CD4-positive, alpha-beta T cell treated with Interferon alpha-2 for 1 hour (primary cell): ENCODE measurements at places on chromosomes 16 and 17.

DNA sequence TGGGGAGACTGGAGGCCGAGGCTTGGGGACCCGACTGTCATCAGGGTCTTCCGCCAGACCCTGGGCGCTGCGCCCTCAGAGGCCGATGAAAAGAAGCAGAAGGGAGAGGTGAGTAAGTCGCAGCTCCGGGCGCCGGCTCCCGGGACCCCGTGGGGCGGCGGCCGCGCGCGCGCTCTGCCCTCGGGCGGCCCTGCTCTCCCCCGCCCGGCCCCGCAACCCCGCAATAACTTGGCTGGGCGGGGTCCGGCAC lies 392 bp upstream of the ABHD15 start:
- no peak for DNase-seq

DNA sequence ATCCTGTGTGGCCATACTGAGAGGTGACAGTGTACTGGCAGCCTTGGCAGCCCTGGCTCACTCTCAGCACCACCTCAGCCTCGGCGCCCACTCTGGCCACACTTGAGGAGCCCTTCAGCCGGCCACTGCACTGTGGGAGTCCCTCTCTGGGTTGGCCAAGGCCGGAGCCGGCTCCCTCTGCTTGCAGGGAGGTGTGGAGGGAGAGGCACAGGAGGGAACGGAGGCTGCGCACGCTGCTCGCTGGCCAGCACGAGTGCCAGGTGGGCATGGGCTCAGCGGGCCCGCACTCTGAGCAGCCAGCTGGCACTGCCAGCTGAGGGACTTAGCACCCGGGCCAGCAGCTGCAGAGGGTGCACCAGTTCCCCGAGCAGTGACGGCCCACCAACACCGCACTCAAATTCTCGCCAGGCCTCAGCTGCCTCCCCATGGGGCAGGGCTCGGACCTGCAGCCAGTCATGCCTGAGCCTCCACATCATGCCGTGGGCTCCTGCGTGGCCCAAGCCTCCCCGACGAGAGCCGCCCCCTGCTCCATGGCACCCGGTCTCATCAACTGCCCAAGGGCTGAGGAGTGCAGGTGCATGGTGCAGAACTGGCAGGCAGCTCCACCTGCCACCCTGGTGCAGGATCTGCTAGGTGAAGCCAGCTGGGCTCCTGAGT lies 184.4 kb upstream of the TOX3 start:
- DNase-seq, result no peak

DNA sequence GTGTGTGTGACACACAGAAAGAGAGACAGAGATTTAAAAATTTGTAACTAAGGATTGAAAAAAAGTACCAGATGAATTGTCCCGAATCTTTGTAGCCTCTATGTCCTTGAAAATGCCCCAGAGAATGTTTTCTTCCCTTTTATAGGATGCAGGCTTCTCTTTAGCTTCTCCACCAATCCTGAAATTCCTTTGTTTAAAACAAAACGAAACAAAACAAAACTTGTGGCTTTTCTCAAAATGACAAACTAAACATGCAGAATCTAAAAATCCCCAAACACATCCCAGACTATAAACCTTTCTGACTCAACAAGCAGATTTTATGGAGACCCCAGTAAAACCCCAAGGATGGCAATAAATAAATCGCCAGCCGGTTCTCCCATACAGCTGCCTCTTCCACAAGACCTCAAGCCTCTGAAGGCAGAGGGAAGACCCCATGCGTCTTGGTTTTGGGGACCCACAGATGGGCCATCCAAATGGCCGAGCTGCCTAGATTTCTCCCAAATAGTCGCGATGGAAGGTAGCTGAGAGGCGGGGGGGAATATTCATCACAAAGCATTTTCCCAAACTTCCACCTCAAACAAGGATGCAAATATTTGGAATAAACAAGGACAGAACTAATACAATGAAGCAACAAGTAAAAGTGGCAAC lies 269.5 kb upstream of the FOXF1 start:
- DNase-seq, result no peak

DNA sequence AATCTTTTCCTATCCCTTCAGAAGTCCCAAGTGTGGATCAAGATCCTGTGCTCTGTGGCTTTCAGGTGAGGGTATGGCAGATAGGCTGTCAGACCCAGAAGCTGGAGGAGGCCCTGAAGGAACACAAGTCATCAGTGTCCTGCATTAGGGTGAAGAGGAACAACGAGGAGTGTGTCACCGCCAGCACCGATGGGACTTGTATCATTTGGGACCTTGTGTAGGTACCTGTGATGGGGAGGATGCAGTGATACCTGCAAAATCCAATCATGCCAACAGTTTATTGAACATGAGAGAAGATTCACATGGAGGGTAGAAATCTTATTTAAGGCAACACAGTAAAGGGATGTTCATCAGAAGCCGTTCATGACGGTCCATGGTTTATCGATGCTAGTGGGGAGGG lies 10.0 kb upstream of the USP43 start:
- DNase-seq, result no peak

- peak; percentile 34 for DNase-seq
Measured at GRCh38 chr17:40290629-40291280, 3.1 kb downstream of the CDC6 start.

DNA sequence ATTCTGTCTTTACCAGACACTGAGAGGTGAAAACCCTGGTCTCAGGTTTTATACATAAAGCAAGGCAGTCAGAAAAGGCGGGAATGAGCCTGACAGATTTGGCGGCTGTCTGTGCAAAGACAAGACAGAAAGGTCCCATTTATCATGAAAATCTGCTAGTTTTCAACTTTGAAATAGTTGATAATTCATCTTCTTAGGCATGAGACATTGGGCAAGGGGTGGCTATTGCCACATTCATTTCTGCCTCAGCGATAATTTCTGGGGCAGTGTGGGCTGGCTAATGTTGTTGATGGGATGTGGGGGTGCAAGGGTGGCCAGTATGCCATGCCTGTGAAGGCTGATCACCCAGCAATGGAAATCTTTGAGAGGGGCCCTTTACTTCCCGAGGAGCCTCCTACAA lies 173.8 kb upstream of the RPH3AL start:
- no peak for DNase-seq
